ENCODE measurements at places on chromosomes 1 and 21. TPM values are rescaled to one million over a fixed set of nuclear protein-coding genes. Genes with fewer than 3 reads are reported as not detected.

DNA sequence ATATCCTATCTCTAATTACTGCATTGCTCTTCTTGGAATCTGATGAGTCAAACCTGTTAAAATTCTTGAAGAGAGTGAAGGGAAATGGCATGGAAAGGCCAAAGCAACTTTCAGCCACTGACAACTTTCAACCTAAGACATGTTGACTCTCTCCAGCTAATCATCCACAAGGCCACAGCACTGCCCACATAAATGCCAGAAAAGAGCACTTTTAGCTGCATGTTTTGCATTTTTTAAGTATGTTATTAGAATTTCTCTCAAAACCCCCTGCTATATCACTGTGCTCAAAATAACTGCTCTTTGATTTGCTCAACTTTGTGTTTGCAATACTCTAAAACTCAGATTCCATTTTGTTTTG, 352.5 kb downstream of the ADGRL2 start:
- peaks cover 4% of the 10 kb centered on the region for H3K4me1 ChIP-seq
- H3K36me3 ChIP-seq: no peaks in the 10 kb centered on the region

- no peak overlapping the region for H3K27ac ChIP-seq
- H3K4me1 ChIP-seq: no peaks in the 10 kb centered on the region
- no peaks in the 10 kb centered on the region for H3K36me3 ChIP-seq
- no peak for DNase-seq
These were observed 16.7 kb upstream of the SERBP1 start for GRCh38 chr1:67446893-67447292.

DNA sequence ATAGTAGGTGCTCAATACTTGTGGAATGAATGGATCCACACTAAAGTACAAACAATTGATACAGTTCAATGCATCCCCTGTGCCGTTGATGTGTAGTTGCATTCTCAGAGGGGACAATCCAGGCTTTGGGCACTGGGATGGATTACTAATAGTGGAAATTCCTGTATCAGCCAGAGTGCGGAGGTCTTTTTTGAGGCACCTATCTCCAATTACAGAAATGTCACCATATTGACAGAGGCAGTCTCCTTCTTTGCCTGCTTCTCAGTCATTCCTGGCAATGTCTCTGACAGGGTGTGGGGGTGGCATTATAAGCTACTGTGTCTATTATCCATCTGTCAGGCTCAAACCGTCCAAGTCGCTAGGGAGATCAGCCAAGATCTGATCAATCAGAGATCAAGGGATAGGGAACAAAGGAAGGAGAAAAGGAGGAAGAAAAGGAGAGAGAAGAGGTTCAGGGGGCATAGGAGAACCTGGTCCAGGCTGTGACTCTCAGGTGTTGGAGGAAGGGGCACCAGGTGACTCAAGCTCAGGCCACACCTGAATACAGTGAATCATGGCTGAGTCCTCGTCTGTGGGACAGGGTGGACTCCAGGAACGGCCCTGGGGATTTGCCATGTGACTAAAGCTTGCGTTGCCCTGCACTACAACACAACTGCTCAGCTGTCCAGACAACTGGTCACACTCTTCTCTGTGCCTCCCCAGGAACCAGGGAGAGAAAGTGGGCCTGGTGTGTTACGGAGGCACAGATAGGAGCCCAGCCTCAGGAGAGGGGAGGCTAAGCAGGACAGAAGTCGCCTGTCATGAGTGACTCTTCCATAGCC, 3.4 kb upstream of the LAMB3 start:
- DNase-seq: peak; percentile 68
- H3K36me3 ChIP-seq: no peaks in the 10 kb centered on the region
- H3K27me3 ChIP-seq: no peaks in the 10 kb centered on the region
- no peak overlapping the region for H3K4me3 ChIP-seq
- H3K4me1 ChIP-seq: peaks cover 29% of the 10 kb centered on the region
- peak overlapping the region; percentile 97 for H3K27ac ChIP-seq

Gene RGS8
- total RNA-seq: not detected

Gene C8B
- 22.1 TPM for total RNA-seq

- peak overlapping the region; percentile 85 for H3K27ac ChIP-seq
- H3K4me1 ChIP-seq: peaks cover 58% of the 10 kb centered on the region
- H3K36me3 ChIP-seq: no peaks in the 10 kb centered on the region
These were observed 14.9 kb upstream of the HMGCS2 start for GRCh38 chr1:119783354-119784185.

Measured in hepatocyte (in vitro differentiated cells).